COR-L47 (cell line): ENCODE measurements at places on chromosomes 1 and 21.

DNA sequence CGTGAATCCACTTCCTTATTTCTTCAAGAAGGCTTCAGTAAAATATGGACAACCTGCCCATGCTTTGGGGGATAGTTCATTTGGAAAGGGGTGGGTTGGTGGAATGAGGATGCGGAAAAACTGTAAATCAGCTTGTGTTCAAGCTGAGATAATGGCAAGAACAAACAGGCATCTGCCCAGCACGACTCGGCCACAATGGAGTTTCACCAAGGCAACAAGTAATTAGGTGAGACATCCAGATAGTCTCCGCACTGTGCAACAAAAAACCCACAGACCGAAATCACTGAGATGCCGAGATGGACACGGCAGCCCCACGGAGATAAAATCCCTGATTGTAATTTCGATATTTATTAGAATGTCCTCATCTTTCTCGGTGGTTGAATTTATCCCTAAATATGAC is 455.2 kb downstream of the AJAP1 start:
- peak; percentile 90 for DNase-seq

GRCh38 chr1:27138368-27138767 is 16.6 kb downstream of the SLC9A1 start:
- no peak for DNase-seq

DNA sequence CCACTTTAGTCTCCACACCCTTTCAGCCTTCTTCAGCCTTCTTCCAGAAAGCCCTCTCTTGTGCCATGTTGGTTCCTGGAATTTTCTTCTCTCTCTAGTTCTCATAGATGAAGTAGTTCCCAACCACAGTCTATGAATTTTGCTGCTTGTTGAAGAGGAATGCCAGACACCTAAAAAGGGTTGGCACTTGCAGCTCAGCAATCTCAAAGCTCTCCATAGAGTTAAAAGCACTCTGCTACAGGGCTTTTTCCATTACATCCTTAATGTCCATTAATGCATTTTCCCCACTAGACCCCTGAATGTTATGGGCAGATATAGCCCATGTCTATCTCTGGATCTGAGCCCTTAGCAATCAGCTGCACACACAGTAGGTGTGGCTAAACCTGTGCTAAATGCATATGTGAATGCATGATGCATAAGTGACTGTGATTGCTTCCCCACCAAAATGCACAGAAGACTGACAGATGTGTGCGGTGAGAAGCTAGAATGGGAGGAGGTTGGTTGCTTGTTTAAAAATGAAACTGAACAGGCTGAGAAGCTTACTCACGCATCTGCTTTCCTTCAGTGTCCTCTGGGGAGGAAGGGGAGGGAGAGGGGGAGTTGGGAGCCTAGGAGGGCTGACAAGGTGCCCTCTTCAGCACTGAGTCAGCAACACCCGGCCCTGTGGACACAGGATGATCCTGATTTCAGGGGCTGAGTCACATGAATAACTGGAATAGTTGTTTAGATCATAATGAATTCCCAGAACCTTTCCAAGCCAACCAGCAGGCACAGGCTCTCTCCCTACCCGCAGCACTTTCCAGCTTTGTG is 146.1 kb upstream of the FGGY start:
- no peak for DNase-seq

GRCh38 chr21:42699196-42699595 is 45.8 kb downstream of the PDE9A start:
- no peak for DNase-seq
